ENCODE measurements at places on chromosomes 3 and 15.
A peak's percentile ranks its signal among the peaks of the same experiment; 100 is the strongest.

DNA sequence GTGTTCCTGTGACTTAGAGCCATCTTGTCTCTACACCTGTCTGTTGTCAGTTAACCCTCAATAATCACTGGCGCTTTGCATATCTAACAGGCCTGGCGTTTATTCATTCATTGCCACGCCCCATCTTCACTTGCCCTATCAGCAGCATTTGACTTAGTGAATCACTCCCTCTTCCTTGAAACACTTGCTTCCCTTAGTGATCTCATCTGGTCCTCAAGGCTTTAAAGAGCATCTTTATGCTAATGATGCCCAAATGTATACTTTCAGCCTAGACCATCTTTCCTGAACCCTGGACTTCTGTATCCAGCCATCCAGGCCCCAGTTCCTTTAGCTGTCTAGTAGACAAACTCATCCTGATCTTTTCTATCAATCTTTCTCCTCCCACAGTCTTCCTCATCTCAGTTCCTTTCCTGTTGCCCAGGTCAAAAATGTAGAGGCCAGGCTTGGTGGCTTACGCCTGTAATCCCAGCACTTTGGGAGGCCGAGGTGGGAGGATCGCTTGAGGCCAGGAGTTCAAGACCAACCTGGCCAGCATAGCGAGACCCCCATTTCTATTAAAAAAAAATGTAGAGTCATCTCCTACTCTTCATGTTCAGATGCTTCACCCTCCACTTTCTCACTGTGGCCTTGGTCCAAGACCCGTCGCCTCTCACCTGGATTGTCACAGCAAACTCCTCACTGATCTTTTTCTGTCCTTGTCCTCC, 1.4 kb upstream of the IGDCC4 start:
- DNase-seq: no peak

GRCh38 chr3:127492426-127492825, 98.1 kb downstream of the TPRA1 start:
- DNase-seq: no peak

GRCh38 chr3:38040401-38040800, 1.4 kb downstream of the DLEC1 start:
- DNase-seq: no peak

DNA sequence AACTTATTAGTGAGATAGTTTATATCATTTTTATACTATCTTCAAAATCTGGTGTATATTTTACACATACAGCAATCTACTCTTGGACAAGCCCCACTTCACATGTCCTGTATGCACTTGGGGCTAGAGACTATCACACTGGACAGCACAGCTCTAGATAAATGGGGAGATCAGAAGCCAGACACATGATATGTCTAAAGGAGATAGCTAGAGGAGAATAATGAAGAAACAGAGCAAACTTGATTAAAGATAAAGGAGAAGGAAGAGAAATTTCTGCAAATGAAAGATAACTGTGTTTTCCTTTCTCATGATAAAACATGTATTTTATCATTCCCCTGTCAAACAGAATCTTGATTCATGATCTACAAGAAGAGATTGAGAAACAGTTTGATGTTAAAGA, 13.0 kb downstream of the CPA3 start:
- no peak for DNase-seq

GRCh38 chr15:71962537-71962936, 152.2 kb downstream of the NR2E3 start:
- no peak for DNase-seq

- DNase-seq: no peak
These were observed 327.9 kb downstream of the SQOR start for GRCh38 chr15:45962733-45963132.

DNA sequence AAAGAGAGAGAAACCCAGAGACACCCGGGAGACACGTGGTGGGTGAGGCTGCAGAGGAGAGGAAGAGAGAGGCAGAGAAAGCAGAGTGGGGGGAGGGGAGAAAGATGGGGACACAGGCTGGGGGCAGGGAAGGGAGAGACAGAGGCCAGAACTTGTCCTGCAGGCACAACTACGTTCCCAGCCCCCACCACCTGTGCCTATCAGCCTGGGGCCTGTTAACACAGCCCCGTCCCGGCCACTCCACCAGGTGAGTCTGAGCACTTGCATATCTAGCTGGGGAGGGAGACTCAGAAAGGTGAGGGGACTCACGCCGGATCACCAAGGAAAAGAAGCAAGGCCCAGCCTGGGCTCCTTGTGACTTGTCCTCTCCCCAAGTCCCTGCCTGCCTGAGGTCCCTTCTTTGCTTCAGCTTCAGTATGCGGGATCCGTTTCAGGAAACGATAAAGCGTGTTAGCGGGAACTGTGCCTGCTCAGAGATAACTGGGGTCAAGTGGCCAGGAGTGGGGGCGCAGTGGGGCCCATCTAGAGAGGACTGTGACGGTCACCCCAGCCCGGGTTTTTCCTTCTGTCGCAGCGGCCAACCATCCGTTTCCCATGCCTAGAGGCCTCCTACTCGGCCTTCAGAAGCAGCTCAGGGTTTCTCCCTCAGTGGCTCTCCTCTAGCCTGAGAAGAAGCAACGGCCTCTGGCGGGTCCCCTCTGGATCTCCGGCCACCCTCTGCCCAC, 10.3 kb downstream of the LINGO1 start:
- DNase-seq: no peak

GRCh38 chr3:171396048-171396447, 64.2 kb downstream of the TNIK start:
- no peak for DNase-seq

DNA sequence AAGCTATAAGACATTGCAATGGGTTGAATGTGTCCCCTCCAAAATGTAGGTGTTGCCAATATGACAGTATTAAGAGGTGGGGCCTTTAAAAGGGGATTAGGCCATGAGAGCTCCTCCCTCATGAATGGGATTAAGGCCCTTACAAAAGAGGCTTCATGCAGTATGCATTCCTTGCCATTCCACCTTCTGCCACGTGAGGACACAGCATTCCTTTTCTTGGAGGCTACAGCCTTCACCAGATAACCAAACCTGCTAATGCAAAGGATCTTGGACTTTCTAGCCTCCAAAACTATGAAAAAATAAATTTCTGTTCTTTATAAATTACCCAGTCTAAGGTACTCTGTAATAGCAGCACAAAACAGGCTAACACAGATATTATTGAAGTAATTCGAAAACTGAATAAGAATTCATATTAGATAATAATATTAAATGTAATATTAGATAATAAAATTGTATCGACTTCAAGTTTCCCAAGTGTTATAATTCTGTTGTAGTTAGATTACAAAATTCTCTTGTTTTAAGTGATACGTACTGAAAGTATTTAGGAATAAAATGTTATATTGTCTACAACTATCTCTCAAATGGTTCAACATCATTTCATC, 29.4 kb upstream of the ATP8B4 start:
- peak; percentile 43 for DNase-seq

DNA sequence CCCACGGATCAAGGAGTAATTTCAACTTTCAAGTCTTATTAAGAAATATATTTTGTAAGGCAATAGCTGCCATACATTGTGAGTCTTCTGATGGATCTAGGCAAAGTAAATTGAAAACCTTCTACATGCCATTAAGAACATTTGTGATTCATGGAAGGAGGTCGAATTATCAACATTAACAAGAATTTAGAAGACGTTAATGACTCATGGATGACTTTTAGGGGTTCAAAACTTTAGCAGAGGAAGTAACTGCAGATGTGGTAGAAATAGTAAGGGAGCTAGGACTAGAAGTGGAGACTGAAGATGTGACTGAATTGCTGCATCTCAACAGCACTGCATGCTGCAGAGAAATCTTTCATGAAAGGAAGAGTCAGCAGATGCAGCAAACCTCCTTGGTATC, 48.1 kb upstream of the DCUN1D1 start:
- no peak for DNase-seq
